Stimulated activated CD4-positive, alpha-beta T cell treated with anti-CD3 and anti-CD28 coated beads, Interleukin-1b, Interleukin-23, amount 100 ng/mL, for 24 hours (primary cell): ENCODE measurements at places on chromosomes 7 and 10.

- no peak for DNase-seq
Observed at GRCh38 chr10:82737549-82737948, 862.6 kb downstream of the NRG3 start.

DNA sequence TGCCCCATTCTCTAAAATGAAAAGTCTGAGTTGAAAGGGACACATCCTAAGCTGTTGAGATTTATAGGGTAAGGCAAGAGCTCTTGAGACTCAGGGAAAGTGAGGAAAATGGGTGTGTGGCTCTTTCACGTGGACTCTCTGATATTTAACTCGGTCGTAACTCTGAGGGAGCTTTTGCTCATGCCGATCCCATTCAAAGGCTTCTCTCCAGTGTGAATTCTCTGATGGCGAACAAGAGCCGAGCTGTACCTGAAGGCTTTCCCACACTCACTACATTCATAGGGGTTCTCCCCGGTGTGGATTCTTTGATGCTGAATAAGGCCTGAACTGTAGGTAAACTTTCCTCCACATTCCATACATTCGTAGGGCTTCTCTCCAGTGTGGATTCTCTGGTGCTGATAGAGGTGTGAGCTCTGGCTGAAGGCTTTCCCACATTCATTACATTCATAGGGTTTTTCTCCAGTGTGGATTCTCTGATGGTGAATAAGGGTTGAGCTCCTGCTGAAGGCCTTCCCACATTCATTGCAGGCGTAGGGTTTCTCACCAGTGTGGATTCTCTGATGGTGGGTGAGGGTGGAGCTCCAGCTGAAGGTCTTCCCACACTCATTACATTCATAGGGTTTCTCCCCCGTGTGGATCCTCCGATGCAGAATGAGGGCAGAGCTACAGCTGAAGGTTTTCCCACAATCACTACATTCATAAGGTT lies 10.4 kb downstream of the ZNF3 start:
- no peak for DNase-seq

- no peak for DNase-seq
Observed at GRCh38 chr10:83542774-83543411, 596.4 kb upstream of the GHITM start.

DNA sequence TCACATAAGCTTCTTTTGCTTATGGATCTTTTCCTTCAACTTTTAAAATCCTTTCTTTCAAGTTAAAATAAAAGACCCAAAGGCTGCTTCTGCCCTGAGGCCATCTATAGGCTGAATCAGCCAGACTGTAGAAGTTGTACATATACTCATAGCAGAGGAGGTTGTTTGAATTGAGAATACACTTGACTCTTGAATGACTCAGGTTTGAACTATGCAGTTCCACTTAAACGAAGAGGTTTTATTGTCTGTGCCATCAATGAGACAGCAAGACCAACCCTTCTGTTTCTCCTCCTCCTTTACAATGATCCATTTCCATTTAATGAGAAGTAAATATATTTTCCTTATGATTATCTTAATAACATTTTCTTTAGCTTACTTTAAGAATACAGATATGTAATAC lies 5.8 kb downstream of the ZNF365 start:
- DNase-seq: no peak
